ENCODE measurements at places on chromosomes 4 and X.

- DNase-seq: no peak
These were observed 61.7 kb upstream of the HAND2 start for GRCh38 chr4:173591760-173592159.

- DNase-seq: no peak
These were observed 97.7 kb downstream of the TMA16 start for GRCh38 chr4:163592212-163592611.

DNA sequence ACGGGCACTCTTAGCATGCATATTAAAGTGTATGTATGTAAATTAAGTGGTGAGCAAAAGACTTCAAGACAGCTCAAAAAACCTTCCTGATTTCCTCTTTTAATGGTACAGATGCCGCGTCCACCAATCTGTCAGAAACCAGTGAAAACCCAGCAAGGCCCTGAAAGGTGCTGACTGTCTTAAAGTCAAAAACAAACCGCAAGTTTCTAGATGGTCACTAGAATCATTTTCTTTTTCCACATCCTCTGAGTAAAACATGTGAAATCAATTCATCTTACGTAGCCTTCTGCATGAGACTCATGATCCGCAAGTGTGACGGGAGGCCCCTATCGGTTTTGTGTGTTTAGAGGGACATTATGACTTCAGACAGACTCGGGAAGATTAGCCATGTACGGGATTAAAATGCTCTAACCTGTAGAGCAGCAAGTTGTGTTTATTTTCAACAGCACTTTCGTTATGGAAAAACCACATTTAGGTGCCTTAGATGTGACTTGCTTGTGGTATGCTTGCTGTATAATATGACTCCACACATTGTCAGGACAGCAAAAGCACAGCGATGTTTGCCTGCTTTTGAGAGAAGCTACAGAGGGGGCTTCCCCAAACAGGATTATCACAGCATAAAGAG is 88.2 kb upstream of the STS start:
- no peak for DNase-seq

DNA sequence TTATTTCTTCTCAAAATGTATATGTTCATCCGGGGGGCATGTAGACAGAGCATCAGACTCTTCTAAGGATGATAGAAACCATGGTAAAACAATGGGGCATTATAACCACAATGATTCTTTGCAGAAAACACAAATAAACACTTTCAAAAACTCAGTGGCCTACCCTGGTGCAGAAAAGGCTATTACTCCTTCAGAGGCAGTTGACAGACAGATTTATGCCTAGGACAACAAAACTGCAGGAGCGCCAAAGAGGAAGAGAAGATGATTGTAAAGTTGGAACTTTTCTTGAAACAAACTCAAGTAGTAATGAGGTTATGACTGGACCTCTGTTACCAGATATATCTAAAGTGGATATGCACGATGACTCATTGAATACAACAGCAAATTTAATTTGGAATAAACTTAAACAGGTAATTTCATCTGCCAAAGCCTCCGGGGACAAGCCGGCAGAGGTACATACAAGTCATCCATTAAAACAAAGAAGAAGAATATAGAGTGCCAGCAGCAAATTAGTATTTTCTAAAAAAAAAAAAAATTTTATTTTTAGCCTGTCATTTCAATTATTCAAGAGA is 1068.4 kb upstream of the INTU start:
- no peak for DNase-seq

DNA sequence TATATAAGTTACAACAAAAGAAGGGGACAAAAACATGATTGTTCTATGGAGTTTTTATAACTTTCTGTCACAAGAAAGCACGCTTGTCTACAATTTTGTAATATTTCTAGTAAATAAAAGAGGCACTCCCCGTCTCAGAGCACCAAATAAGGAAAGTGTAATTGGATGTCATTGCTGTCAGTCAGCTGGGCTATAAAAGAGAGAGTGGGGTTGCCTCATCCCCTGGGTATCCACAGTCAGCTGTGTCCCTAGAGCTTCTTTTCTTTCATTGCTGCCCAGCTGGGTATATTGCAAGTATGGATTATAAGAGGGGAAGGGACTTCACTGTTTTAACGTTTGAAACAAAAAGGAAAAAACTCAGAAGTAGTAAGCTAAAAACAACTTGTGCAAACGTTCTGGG is 61.3 kb downstream of the NPNT start:
- no peak for DNase-seq

GRCh38 chrX:40952855-40953254 is 132.4 kb upstream of the USP9X start:
- no peak for DNase-seq

All from urothelium cell line (cell line).